ENCODE measurements at places on chromosomes 6 and 20. TPM values are rescaled to one million over a fixed set of nuclear protein-coding genes. Genes with fewer than 3 reads are reported as not detected.

The AKAP12 gene
- 250 TPM for total RNA-seq

The LAMA2 gene
- 0.20 TPM for total RNA-seq

The ARHGAP40 gene
- not detected for total RNA-seq

The DEK gene
- total RNA-seq = 84.5 TPM

The PSORS1C2 gene
- total RNA-seq = not detected

The ZNF391 gene
- 0.22 TPM for total RNA-seq

The MYLK2 gene
- total RNA-seq = 18.5 TPM

The MATN4 gene
- not detected for total RNA-seq

The HS3ST5 gene
- total RNA-seq = not detected

The GSTA3 gene
- not detected for total RNA-seq

The CDSN gene
- total RNA-seq = not detected

The FOXS1 gene
- 0.20 TPM for total RNA-seq

The RNF114 gene
- total RNA-seq = 25.9 TPM

The MROH8 gene
- total RNA-seq = 0.65 TPM

The TEAD3 gene
- total RNA-seq = 0.20 TPM

The PLCB4 gene
- 2.2 TPM for total RNA-seq

Measured in lung microvascular endothelial cell (primary cell).